Hindlimb muscle (tissue), 1 donor: ENCODE measurements at places on chromosomes 5 and 9. TPM values are rescaled to one million over a fixed set of nuclear protein-coding genes. Genes with fewer than 3 reads are reported as not detected.

IFNK gene
- not detected for polyA plus RNA-seq

DNA sequence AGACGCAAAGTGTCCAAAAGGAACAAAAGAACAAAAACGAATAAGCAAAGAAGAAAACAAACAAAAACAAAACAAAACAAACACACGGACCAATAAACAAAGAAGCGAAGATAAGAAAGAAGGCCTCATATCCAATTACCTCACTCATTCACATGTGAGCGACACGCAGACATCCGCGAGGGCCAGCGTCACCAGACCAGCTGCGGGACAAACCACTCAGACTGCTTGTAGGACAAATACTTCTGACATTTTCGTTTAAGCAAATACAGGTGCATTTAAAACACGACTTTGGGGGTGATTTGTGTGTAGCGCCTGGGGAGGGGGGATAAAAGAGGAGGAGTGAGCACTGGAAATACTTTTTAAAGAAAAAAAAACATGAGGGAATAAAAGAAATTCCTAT, 28.3 kb upstream of the WWC1 start:
- DNase-seq, result no peak

DNA sequence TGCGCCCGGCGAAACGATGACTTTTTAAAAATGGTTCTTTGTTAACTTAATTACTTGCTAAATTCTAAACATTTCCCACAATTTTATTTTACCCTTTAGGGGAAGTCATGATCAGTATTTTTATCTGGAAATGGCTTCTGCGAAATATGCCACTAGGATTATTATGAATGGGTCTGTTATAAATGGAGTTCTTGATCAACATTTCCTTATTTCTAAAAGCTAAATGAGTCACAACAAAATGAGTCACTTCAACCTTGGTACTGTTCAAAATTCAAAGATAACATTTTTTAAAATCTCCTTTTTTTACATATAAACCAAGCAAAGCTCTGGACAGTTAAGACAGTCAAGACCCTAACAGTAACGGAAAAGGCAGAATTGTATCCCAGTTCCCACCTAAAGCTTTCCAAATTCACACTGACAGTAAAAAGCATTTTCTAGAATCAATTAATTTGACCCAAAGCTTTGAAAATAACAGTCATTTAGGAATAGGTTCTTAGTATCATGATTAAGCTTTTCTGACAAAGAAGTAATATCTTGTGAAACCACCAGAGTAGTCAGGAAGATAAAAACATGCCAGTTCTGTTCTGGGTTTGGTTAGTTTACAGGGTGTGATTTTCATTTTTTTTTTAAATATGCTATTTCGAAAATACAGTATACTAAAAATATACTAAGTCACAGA, 81.7 kb downstream of the LHFPL2 start:
- DNase-seq, result no peak

GRCh38 chr5:177100714-177101121, 14.0 kb downstream of the FGFR4 start:
- DNase-seq, result peak; percentile 71

FXN gene
- polyA plus RNA-seq, result 12.9 TPM

RMRP gene
- not detected for polyA plus RNA-seq

GRCh38 chr5:102832445-102832844, 77.3 kb downstream of the PAM start:
- DNase-seq, result no peak

GRCh38 chr5:73596705-73597328, 29.2 kb upstream of the ARHGEF28 start:
- DNase-seq, result no peak

LCN1 gene
- not detected for polyA plus RNA-seq

GRCh38 chr9:5529683-5530221, 19.4 kb downstream of the PDCD1LG2 start:
- DNase-seq, result no peak
